ENCODE measurements at places on chromosomes 16 and 17. TPM values are rescaled to one million over a fixed set of nuclear protein-coding genes. Genes with fewer than 3 reads are reported as not detected.

GRCh38 chr16:17228048-17228707 lies 242.6 kb downstream of the XYLT1 start:
- H3K4me1 ChIP-seq, result peaks cover 27% of the 10 kb centered on the region
- no peak for DNase-seq
- no peak overlapping the region for H3K4me3 ChIP-seq
- H3K36me3 ChIP-seq, result peaks cover 3% of the 10 kb centered on the region
- H3K27me3 ChIP-seq, result no peaks in the 10 kb centered on the region

GRCh38 chr16:6483469-6484033 lies 849.1 kb upstream of the RBFOX1 start:
- no peak overlapping the region for H3K4me3 ChIP-seq
- no peaks in the 10 kb centered on the region for H3K4me1 ChIP-seq
- H3K27ac ChIP-seq, result no peak overlapping the region
- H3K27me3 ChIP-seq, result no peaks in the 10 kb centered on the region

DNA sequence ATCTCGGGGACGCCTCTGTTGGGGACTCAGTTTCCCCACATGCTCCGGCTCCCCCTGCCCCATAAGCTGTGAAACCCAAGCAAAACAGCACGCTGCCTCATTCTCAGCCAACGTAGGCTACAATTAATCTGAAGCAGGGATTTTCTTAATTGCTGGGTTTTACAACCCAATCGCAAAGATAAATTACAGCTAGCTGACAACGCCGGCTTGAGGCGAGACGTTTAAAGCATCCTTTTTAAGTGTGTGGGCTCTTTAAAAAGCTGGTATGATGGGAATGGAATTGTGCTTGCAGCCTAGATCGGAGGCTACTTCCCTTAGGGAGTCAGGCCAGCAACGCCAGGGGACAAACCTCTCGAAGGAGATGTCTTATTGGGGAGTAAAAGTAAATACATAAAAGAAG lies 185.3 kb downstream of the ZNF423 start:
- no peak overlapping the region for H3K4me3 ChIP-seq
- H3K4me1 ChIP-seq, result no peaks in the 10 kb centered on the region
- no peak for DNase-seq
- H3K27me3 ChIP-seq, result no peaks in the 10 kb centered on the region
- no peaks in the 10 kb centered on the region for H3K36me3 ChIP-seq

OSGIN1 gene
- total RNA-seq, result 4.0 TPM

DNA sequence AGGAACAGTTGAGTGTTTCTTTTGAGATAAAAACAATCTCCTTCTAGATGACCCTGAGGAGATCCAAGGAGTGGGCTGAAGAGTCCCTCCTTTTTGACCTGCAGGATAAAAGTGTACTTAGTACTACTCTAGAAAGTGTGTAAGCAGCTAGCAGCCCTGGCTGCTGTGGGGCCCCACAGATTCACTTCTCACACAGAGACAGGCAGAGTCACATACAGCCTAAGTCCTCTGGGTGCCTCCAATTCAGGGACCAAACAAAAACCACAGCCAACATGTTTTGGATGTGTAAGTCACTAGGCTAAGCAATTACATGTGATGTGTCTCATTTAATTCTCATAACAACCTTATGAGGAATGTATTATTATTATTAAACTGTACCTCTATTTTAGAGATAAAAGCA lies 97.1 kb downstream of the TMEM100 start:
- no peak overlapping the region for H3K4me3 ChIP-seq
- no peak overlapping the region for H3K27ac ChIP-seq
- DNase-seq, result no peak
- H3K27me3 ChIP-seq, result no peaks in the 10 kb centered on the region
- H3K36me3 ChIP-seq, result no peaks in the 10 kb centered on the region

DNA sequence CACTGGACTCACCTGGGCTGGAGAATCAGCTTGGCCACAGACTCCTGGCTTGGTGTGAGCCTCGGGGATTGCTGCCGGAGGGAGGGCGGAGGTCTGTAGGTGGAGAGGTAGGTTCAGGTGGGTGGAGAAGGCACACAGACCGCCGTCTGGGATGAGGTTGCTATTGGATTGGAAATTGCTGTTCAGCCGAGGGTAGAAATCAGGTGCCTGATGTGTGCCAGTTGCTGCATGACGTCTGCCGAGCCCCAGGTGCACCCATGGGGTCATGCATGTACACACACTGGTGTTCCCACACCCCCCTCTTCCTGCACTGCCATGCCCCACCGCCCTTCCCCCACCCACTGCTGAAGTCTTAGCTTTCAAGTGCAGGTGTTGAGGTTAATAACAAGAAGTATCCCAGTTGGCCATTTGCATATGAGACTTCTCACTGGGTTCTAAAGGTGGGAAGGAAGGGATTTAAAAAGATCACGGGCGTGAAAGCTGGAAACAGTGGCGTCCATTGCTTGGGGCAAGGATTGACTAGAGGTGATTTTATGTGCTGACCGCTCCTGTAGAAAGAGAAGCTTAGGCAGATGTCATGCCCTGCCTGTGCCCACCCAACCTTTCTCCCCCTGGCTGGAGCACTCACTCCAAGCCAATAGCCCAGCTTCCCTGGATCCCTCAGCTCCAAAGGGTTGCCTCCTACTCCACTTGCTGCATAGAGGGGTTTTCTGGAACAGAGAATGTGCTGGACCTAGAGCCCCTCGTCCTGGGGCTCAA lies 193.6 kb downstream of the CCDC182 start:
- no peaks in the 10 kb centered on the region for H3K27me3 ChIP-seq
- H3K27ac ChIP-seq, result peak overlapping the region; percentile 64
- H3K36me3 ChIP-seq, result no peaks in the 10 kb centered on the region
- H3K4me3 ChIP-seq, result no peak overlapping the region

KRT27 gene
- not detected for total RNA-seq

Measured in natural killer cell (primary cell).